ENCODE measurements at places on chromosomes 2 and 18.

DNA sequence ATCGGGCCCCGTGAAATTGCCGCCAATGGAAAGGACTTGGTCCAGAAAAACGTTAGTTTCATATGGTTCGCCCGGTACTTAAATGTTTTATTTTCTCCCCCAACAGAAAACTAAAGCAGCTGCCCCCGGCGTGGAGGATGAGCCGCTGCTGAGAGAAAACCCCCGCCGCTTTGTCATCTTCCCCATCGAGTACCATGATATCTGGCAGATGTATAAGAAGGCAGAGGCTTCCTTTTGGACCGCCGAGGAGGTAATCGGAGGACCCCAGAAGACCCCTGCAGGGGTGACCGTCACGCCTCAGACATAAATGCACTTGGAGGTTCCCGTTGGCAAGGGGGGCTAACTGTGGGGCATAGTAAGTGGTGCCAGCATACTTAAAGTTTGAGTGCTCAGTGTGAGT is 742 bp downstream of the RRM2 start:
- DNase-seq: no peak

DNA sequence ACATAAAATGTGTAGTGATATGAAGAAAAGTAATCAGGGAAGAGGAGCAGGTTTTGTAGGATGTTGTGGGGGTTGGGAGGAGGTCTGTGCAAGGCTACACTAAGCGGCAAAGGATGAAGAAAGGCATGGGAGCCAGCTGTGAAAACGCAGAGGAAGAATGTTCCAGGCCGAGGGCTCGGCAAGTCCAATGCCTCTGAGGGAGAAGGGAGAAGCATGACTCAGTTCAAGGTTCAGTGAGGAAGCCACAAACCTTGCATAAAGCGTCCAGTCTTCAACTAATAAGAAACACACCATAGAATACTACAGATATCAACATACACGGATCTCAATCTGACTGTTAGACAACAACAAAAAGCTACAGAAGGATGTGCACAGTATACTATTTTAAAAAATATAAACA is 16.2 kb downstream of the EPB41L3 start:
- DNase-seq: no peak

DNA sequence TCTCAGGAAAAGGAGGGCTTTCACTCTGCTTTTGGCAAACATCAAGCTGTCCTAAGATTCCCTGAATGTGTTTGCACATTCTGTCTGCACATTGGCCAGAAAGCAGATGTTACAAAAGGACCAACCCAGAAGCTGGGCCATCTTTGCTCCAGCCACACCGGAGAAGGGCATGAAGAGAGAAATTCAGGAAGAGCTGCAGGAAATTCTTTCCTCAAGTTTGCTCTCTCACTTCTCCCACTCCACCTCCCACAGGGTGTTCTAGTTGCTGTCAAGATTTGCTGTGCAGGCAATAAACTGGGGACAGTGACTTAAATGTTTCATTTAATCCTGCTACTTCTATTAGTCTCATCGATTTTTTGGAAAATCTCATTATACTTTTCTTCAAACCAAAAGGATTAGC is 137.7 kb upstream of the UNC80 start:
- DNase-seq: no peak

GRCh38 chr18:76967721-76968472 is 145.5 kb downstream of the ZNF236 start:
- DNase-seq: no peak

DNA sequence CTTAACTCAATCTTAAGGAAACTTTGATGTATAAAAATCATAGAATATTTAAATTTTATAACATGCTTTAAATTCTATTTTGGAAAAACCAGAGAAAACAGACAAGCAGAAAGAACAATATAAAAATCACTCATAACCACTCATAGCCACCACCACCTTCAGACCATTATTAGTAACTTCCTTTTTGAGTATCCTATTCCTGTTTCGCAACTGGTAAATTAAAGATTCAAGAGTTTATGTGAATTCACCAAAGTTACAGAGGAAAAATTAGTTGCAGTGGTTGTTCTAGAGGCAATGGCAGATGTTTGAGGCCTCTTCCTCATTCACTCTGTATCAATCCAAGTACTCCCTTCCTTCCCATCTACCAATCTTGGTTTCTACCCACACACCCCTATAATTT is 49.3 kb upstream of the PROKR1 start:
- DNase-seq: no peak

DNA sequence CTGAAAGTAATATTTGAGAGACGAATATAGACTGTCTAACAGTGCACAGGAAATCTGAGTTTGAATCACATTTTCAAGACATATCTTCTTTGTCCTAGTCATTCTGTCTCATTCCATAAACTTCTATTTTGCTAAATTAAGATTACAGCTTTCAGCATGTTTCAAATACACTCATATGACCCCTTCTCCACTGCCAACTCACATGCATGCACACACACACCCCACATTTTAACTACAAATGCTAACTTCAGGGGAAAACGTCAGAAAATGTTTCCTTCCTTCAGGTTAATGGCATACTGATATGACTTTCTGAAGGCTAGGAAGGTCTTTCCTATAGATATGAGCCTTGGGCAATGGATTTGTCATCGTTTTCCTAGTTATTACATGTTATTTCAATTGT is 373.7 kb downstream of the RBM43 start:
- DNase-seq: no peak

- no peak for DNase-seq
Measured at GRCh38 chr2:128921751-128922150, 603.1 kb upstream of the HS6ST1 start.

DNA sequence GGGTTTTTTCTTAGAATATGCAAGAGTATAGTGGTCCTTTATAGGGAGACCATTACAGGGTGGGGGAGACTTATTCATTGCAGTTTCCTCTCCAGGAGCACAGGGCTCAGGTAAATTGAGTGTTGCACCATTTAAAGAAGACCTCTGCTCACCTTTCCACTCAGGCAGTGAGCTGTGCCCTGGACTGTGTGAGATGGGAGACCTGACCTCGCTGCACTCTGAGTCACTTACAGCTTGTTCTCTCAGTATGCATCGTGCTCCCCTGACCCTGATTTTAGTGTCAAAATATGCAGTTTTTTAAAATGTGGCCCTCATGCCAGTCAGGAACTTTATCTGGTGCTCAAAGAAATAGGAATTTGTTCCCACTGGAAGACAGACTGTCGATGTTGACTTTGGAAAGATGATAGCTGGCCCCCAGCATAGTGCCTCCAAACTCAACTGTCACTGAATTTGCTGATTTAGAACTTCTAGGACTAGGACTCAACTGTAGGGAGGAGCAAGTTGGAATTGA is 146.7 kb upstream of the EPAS1 start:
- no peak for DNase-seq

- DNase-seq: no peak
Measured at GRCh38 chr18:13582178-13582670, 144.1 kb downstream of the FAM210A start.

DNA sequence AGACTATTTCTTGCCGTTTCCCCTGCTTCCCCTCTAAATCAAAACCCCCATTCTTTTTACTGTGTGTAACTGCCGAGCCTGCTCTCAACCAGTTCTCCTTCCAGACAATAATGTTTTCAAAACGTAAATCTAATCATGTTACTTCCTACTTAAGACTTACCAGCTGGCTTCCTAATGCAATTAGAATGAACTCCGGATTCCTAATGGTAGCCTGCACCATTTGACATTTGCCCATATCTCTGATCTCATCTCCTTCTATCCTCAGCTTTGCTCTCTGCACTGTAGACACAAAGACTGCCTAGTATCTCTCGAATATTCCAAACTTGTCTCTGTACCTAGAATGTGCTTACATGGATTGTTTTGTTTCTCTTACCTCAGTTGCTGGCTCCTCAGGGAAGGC is 12.9 kb downstream of the TTL start:
- no peak for DNase-seq

DNA sequence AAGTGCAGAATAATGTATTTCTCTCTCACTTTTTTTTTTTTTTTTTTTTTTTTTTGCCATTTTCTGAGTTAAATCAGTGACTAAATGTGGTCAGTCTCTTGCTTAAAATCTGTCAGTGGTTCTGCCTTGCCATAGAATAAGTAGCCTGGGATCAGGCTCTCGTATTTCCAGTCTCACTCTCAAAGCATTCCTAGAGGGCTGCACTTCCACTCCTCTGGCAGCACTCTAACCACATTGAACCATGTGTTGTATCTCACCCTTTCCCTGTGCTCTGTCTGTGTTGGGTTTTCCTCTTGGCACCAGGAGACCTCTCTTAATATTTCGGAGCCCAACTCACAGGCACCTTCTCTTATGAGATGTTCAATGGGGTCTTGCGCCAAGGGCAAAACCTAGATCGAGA is 304.4 kb downstream of the CTNNA2 start:
- no peak for DNase-seq

- DNase-seq: no peak
Measured at GRCh38 chr18:45167631-45168280, 447.5 kb upstream of the SLC14A2 start.

DNA sequence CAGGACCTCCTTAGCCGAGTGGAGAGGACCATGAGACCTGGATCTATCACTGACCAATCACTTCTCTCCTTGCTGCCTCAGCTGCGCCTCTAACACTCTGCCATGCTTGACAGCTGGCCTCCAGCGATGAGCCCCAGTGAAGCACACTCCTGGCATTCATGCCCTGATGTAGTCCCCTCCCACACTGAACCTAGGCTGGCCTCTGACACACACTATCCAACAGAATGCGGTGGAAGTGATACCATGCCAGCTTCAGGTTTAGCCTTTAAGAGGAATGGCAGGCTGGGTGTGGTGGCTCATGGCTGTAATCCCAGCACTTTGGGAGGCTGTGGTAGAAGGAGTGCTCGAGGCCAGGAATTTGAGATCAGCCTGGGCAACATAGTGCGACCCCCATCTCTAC is 73.7 kb upstream of the LAPTM4A start:
- DNase-seq: no peak

DNA sequence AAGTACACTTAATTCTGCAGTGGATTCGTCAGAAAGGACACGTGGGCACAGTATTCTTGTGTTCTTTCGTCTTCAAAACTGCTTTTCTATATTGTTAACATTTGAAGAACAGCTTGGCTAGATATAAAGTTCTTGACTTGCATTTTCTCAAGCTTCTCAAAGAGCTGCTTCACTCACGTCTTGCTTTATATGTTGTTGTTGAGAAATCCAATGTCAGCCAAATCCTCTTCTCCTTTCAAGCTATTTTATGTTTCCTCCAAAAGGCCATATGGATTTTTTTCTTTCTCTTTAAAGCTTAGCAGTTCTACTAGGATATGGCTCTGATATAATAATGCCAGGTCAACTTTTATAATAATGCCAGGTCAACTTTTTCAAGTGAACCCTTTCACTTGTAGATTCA is 65.5 kb upstream of the CYP1B1 start:
- no peak for DNase-seq

- no peak for DNase-seq
Measured at GRCh38 chr2:36549165-36549574, 48.8 kb downstream of the FEZ2 start.

- DNase-seq: no peak
Measured at GRCh38 chr2:54030396-54030741, 59.6 kb upstream of the PSME4 start.

DNA sequence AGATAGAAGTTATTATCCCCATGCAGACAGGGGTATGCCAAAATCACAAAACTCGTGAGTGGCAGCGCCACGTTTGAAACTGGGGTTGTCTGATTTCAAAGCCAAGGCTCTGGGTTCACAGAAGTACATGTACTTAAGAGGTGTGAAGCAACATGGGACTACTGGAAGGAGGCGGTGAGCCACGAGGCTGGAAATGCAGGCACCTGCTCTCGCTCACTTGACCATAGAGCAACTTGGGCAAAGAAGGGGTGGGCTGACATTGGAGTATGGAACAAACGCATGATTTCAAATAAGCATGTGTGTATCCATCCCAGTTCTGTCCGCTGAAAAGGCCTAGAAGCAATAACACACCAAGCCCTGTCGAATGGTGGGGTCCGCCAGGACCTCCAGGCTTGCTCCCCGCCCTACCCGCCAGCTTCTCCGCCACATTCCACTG is 593 bp upstream of the ACTR2 start:
- no peak for DNase-seq

GRCh38 chr2:12766421-12766879 is 49.7 kb downstream of the TRIB2 start:
- DNase-seq: no peak

DNA sequence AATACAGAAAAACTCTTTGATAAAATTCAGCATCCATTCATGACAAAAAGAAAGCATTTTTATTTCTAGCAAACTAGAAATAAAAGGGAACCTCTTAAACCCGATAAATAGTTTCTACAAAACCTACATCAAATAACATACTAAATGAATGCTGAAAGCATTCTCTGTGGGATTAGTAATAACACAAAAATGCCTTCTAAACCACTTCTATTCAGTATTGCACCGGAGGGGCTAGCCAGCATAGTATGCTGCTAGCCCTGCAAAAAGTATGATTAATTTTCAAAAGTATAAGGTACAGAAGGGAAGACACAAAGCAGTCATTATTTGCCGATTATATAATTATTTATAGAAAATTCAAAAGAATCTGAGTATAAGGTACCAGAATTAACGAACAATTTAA is 145.2 kb downstream of the DTNB start:
- DNase-seq: no peak

GRCh38 chr2:147002256-147002655 is 842.6 kb upstream of the ACVR2A start:
- DNase-seq: no peak

DNA sequence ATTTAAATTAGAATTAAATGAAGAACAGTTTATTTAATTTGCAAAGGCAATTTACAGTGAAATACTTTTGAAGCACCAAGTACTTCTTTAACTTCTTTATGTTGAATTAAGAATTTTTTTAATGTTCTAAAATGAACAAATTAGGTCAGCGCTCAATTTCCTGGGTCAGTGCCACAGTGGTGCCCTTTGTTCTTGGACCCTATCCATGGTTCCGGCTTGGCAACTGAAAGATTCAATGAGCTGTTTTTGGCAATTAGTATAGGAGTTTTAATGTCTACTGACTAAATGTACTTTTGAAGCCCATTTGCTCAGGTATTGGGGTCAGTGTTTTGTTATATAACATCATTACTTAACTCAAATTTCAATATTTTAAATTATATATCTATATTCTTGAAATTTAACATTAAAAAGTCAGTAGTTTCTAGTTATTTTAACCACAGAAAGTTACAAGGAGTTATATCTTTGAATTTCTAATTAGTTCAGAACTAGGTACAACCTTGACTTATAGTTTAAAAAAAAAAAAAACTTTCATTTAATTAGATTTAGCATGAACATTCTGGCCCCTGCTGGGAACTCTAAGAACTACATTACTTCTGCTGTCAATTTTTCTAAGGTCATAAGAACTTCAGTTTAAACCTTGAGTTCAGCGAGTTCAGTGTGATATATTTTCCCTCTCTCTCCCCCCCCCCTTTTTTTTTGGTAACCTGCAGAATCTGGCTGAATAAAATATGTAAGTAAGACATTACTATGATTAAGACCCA is 7.6 kb upstream of the MSTN start:
- DNase-seq: no peak

- no peak for DNase-seq
Measured at GRCh38 chr2:24824966-24825882, 32.0 kb downstream of the CENPO start.

GRCh38 chr2:217479566-217479965 is 523.2 kb downstream of the TNS1 start:
- DNase-seq: no peak

All from T-helper 2 cell treated with Interferon-gamma antibody and Interleukin-4, amounts not matched to agents 5 μg/mL and 100 μg/mL, for 36 hours (primary cell).